ENCODE measurements at places on chromosomes 2 and 18.

DNA sequence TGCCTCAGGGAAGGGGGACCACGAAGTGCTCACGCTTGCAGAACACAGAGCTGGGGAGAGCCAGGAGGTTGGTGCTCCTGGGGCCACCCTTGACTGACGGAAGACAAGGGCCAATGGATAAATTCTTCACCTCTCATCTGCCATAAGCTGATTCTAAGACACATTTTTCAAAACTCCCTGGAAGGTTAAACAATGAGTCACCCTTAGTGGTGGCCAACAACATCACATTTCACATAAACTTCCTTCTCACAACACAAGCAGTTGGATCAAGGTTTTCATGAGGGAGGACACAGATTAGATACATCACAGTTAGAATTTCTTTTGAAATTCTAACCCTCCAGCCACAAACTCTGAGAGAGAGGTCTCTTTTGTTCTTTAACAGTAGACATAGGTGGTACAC, 713.6 kb upstream of the POU3F3 start:
- DNase-seq, result no peak

DNA sequence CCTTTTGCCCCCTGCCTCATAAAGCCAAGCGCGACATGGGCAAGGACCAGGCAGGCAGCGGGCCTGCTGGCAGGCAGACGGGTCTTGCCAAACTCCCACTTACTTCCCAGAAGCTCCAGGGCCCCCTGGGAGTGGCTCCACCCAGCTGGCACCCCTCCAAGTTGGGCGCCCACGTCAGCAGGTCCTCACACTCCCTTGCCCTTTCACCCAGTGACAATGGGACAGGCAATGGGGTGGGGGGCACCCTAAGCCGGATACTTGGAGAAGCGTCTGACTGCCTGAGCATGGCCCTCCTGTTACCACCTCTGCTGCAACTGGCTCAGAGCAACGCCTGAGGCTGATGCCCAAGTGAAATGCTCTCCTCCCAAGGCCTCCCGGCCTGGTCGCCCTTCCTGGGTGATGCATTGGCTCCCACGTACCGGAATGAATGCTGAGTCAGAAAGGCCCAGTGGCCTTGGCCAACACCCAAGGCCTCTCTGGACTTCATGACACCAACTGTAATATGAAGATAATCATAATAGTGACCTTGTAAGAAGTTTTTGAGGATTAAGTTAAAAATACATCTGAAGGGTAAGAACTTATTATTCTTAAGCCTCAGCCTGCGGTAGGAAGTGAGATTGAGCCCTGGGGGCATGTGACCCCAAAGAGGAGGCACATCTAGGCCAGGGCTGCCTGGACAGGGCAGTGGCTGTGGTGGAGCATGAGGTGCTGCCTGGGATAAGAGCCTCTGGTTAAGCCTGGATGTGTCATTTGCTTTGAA, 31.6 kb downstream of the KCNK3 start:
- DNase-seq, result no peak

GRCh38 chr18:3186678-3187658, 32.8 kb downstream of the MYOM1 start:
- DNase-seq, result no peak

GRCh38 chr18:2905854-2906703, 59.3 kb downstream of the EMILIN2 start:
- peak; percentile 70 for DNase-seq

DNA sequence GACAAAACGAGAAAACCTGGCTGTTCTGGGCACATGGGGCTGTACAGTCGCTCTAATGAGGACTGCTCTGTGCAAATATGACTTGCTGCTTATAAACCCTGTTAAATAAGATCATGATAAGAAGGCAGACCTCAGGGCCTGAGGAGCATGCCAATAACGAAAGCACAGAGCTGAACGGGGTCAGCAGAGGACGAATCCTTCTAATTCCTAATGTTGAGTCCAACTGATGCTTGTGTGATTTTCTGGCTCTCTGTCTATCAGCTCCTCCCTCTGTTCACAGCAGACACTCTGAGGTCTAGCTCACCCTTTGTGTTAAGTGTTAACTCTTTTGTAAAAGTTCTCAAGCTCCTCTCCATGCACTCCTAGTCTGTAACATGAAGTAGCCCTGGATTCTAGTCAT, 167.2 kb upstream of the REV1 start:
- no peak for DNase-seq

DNA sequence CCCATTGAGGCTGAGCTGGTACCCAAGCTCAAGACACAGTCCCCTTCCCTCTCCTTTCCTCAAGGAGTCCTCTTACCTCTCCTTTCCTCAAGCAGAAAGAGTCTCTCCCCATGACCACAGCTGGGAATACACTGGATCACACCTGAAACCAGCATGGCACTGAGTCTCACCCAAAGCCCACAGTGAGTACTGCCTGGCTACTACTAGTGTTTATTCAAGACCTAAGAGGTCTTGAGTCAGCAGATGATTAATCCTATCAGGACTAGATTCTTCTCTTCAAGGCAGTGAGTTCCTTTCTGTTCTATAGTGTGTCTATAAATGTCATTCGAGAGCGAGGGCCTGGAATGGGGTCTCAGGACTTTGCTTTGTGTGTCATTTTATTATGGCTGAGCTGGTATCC, 111.4 kb downstream of the METTL4 start:
- DNase-seq, result no peak

DNA sequence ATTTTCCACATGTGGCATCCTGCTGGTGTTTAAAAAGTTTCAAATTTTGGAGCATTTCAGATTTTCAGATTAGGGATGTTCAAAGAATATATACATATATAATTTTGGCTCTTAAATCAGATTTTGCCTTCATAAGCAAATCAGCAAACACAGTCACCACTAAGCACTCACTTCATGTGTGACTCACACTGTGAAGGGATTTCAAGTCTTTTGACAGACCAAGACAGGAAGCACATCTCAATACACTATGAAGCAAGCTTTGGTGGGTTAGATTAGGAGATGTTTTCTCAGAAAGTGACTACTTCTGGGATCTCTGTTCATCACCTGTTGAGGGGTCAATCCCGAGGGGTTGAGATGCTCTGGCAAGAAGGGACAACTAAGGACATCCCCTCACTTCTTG, 227.8 kb upstream of the RBBP8 start:
- DNase-seq, result no peak

GRCh38 chr2:112796486-112796885, 12.2 kb upstream of the IL1A start:
- no peak for DNase-seq

GRCh38 chr18:48500517-48500916, 38.3 kb upstream of the CTIF start:
- DNase-seq, result no peak

DNA sequence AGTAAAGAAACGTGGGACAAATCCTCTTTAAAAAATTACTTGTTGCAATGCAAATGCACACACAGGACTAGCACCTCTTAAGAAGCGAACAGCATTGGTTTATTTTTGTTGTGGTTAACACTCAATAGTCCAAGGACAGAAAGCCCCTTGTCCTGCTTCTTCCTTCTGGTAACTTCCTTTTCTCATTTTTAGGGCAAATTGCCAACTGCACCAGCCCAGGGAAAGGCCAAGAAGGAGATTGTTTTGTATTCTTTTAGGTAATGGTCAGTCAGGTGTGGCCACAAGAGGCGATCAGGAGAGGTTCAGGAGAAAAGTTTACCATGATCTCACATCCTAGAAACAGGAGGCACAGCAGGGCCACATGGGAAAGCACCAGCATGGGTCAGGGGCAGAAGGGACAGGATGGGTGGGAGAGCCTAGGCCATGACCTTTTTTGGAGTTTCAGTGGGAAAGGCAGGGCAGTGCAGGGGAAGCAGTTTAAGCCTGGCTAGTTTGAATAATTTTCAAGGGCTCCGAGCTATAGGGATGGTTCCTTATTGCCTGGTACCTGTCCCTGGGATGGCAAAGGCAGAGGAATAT, 73.0 kb downstream of the CHRNA1 start:
- no peak for DNase-seq

DNA sequence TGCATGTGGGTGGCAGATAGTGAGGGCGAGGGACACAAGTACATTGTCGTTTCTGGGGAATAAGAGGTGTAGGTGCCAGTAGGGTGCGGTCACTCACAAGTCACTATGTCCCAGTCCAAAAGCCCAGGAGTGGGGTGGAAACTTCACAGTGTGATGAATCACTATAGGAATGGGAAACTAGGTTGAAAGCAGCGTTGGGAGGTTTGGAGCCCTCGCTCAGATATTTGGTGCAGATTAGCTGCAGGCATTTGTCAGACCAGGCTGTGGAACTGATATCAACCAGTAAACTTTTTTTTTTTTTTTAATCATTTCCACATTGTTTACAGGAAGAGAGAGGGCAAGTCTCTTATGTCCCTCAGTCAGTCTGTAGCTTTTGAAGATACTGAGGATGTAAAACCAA, 121.8 kb downstream of the CERS6 start:
- no peak for DNase-seq

GRCh38 chr2:198441246-198441645, 636.9 kb downstream of the PLCL1 start:
- no peak for DNase-seq

GRCh38 chr2:230668939-230669303, 43.7 kb upstream of the CAB39 start:
- no peak for DNase-seq

DNA sequence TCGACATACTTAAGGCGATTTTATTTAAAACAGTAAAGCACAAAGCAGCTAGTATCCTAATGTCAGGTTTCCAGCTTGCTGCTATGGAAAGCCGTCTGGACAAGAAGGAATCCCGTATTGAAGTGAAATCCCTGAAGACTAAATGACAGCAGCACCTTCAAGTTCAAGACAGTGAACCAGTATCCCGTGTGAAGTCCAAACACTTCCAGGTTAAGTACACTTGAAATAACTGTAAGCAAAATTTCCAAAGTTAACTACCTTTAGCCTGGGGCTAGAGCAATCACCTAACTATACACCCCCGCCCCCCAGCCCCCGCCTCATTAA, 1.2 kb downstream of the MBOAT2 start:
- peak; percentile 28 for DNase-seq

GRCh38 chr2:28480403-28481049, 15.3 kb upstream of the PLB1 start:
- DNase-seq, result no peak

DNA sequence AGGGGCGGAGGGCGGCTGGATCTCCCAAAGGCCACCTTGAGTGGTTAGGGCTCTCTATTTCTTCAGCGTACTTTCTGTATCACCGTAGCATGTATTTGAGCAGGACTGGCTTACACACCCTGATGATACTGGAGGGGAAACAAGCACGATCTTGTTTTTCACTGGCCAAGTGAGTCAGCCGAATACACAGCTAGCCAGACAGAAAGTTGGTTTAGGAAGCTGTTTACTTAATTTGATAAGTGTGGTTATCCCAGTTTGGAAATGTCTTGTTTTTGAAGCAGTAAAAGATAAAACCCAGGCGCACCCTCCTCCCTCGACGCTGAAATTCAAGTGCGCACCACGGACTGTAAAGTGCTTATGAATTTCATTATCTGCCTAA, 582 bp downstream of the RIOK3 start:
- no peak for DNase-seq
